ENCODE measurements at places on chromosomes 7 and 10. TPM values are rescaled to one million over a fixed set of nuclear protein-coding genes. Genes with fewer than 3 reads are reported as not detected.
A peak's percentile ranks its signal among the peaks of the same experiment; 100 is the strongest.

The KCNK18 gene
- polyA plus RNA-seq: not detected

DNA sequence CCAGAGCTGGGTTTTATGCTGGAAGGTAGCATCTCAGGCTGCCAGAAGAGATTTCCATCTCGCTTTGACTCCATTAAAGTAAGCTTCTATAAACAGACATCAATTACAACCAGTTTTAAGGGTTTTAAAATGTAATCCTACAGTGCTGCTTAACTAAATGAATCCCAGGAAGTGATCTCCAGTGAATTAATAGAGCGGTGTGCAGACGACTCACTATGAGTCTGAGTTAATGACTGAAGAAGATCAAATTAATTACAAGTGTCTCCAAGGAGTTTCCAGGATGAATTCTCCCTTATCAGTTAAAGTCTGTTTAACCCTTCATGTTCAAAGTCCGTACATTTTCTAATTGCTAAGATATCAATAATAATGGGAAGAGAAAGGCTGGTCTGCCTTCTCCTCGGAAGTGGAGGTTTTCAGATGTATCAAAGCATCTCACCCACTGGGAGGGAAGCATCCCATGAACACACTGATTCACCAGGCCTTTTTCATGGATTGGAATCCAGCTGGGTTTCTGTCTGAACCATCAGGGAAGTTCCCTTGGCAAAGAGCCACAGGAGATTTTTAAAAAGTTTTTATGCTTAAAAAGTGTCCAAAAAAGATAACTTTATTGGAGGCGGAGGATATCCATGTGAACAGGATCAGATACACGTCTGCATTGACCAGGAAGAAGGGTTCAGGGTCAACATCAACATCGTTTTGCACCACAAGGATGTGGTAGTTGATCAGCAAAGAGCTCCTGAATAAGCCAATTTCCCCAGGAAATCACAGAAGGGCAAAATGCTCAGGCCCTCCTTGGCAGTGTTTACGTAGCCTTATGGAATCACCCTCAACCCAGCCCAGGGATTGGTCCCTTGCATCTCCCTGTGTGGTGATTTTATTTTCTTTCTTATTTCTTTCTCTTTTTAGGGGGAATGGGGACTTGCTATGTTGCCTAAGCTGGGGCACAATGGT lies 288.2 kb downstream of the POU6F2 start:
- no peak overlapping the region for H3K4me3 ChIP-seq
- no peaks in the 10 kb centered on the region for H3K4me1 ChIP-seq
- no peak overlapping the region for H3K27ac ChIP-seq
- no peaks in the 10 kb centered on the region for H3K27me3 ChIP-seq
- H3K36me3 ChIP-seq: no peaks in the 10 kb centered on the region

The NPVF gene
- polyA plus RNA-seq: not detected

- DNase-seq: no peak
- H3K27me3 ChIP-seq: no peaks in the 10 kb centered on the region
These were observed 376.4 kb downstream of the NRG3 start for GRCh38 chr10:82251222-82251906.

GRCh38 chr10:49332768-49333167 lies 33.8 kb downstream of the C10orf71 start:
- no peaks in the 10 kb centered on the region for H3K36me3 ChIP-seq
- H3K27me3 ChIP-seq: no peaks in the 10 kb centered on the region
- no peaks in the 10 kb centered on the region for H3K4me1 ChIP-seq
- DNase-seq: no peak

The TMEM176A gene
- polyA plus RNA-seq: 66.9 TPM

The IQUB gene
- polyA plus RNA-seq: 0.15 TPM

GRCh38 chr7:915291-916218 lies 38.9 kb downstream of the ADAP1 start:
- H3K27me3 ChIP-seq: no peaks in the 10 kb centered on the region
- H3K27ac ChIP-seq: no peak overlapping the region
- no peaks in the 10 kb centered on the region for H3K36me3 ChIP-seq
- no peak for DNase-seq
- H3K4me1 ChIP-seq: no peaks in the 10 kb centered on the region
- no peak overlapping the region for H3K4me3 ChIP-seq

The RSBN1L gene
- 9.7 TPM for polyA plus RNA-seq

GRCh38 chr7:25031432-25031831 lies 51.5 kb upstream of the OSBPL3 start:
- no peaks in the 10 kb centered on the region for H3K36me3 ChIP-seq
- H3K27ac ChIP-seq: no peak overlapping the region
- no peaks in the 10 kb centered on the region for H3K27me3 ChIP-seq
- no peaks in the 10 kb centered on the region for H3K4me1 ChIP-seq

GRCh38 chr10:61618388-61618961 lies 44.3 kb upstream of the CABCOCO1 start:
- H3K27me3 ChIP-seq: no peaks in the 10 kb centered on the region
- H3K36me3 ChIP-seq: no peaks in the 10 kb centered on the region
- H3K27ac ChIP-seq: no peak overlapping the region
- H3K4me3 ChIP-seq: no peak overlapping the region
- H3K4me1 ChIP-seq: peaks cover 6% of the 10 kb centered on the region
- DNase-seq: no peak

DNA sequence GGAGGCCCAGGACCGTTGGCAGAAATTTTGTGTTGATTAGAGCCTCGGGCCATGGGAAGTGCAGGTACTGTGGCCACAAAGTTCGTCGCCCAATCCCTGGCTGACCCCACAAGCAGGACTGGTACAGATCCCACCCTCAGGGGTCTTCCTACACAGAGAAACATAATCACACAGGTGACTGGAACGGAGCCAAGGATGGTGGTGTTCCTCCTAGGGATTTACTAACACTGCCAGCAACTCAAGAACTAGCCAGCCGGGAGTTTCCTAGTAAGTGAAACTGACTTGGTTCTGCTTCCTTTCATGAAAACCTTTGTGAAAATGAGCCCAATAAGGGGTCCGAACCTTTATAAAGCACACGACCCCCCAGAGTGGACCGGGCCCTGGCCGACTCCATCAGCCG lies 5.7 kb downstream of the CUX1 start:
- H3K4me1 ChIP-seq: peaks cover 6% of the 10 kb centered on the region
- H3K4me3 ChIP-seq: no peak overlapping the region
- H3K27me3 ChIP-seq: no peaks in the 10 kb centered on the region
- no peak overlapping the region for H3K27ac ChIP-seq
- no peak for DNase-seq

GRCh38 chr7:149880638-149881311 lies 7.0 kb downstream of the ATP6V0E2 start:
- no peaks in the 10 kb centered on the region for H3K36me3 ChIP-seq
- DNase-seq: peak; percentile 13
- no peaks in the 10 kb centered on the region for H3K27me3 ChIP-seq
- peak overlapping the region; percentile 22 for H3K27ac ChIP-seq
- peaks cover 35% of the 10 kb centered on the region for H3K4me1 ChIP-seq
- H3K4me3 ChIP-seq: no peak overlapping the region

The HOXA10 gene
- not detected for polyA plus RNA-seq

DNA sequence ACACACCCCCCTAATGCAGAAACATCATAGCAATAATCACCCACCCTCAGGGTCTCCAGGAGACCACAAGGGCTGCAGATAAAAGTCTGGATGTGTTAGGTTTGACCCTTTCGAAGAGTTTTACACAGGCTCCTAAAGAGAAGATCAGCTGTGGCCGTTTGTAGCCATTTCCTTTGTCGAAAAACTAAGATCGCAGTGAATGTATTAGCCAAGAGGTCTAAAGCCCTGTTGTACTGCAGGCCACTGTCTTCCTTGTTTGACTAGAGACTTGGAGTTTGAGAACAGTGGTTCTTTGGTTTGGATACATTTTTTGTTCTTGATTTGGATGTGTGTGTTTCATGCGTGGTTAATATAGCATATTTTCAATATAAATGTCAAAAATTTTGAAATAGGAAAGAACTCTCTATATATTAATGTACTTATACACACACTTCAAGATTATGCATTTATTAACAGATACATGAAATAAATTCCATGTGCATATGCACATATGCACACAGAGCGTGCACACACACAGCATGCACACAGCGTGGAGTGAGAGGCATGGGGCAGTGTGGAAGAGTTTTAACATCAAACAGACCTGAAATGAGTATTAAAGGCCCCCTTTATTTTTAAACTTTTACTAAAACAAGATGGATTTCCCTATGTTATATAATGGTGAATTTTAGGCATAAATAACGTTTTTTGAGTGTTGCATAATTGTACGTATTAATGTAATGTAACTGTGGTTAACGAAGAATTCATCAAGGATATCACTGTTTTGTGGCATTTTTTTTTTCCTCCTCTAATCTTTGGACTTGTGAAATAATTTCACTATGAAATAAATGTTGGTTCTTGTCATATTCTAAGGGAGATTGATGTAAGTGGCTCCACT lies 2.2 kb downstream of the IKZF1 start:
- DNase-seq: no peak
- no peak overlapping the region for H3K4me3 ChIP-seq
- H3K27me3 ChIP-seq: peaks cover 25% of the 10 kb centered on the region
- H3K36me3 ChIP-seq: no peaks in the 10 kb centered on the region

GRCh38 chr7:30997316-30997715 lies 33.6 kb downstream of the GHRHR start:
- H3K27ac ChIP-seq: no peak overlapping the region
- no peaks in the 10 kb centered on the region for H3K4me1 ChIP-seq
- H3K36me3 ChIP-seq: no peaks in the 10 kb centered on the region

The ZNF467 gene
- 15.3 TPM for polyA plus RNA-seq

DNA sequence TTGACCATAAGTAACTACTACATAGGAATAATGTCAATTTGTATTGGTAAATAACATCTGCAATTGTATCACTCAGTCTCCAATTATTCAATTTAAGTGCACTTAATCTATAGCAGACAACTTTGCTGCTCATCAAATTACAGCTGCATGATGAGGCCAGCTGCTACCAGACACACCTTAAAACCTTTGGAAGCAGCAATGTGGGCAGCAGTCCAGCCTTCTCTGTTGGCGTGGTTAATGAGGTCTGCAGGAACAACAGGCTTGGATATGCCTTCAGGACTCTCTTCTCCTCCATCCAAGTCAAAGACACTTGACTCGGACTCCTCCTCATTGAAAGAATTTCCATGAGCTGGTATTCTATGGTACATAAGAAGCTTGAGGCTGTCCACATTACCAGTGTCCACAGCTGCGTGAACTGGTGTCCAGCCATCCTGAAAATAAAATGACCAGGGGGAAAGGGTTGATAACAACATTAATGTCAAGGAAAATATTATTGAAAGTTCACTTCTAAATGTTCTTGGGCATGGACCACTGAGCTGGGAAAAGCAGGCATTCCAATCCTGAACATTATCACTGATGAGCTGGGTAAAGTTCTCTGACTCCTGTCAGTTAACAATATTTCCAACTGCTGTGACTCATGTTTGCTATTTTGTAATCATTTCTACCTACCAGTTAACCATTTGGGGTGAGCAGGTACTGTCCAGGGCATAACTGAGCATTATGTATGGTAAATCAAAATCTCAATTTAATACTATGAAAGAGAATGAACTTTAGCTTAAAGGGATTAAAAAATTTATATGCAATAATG lies 95.7 kb downstream of the CTTNBP2 start:
- H3K36me3 ChIP-seq: no peaks in the 10 kb centered on the region
- no peak overlapping the region for H3K4me3 ChIP-seq
- H3K27me3 ChIP-seq: no peaks in the 10 kb centered on the region
- no peak for DNase-seq
- no peak overlapping the region for H3K27ac ChIP-seq
- peaks cover 5% of the 10 kb centered on the region for H3K4me1 ChIP-seq

DNA sequence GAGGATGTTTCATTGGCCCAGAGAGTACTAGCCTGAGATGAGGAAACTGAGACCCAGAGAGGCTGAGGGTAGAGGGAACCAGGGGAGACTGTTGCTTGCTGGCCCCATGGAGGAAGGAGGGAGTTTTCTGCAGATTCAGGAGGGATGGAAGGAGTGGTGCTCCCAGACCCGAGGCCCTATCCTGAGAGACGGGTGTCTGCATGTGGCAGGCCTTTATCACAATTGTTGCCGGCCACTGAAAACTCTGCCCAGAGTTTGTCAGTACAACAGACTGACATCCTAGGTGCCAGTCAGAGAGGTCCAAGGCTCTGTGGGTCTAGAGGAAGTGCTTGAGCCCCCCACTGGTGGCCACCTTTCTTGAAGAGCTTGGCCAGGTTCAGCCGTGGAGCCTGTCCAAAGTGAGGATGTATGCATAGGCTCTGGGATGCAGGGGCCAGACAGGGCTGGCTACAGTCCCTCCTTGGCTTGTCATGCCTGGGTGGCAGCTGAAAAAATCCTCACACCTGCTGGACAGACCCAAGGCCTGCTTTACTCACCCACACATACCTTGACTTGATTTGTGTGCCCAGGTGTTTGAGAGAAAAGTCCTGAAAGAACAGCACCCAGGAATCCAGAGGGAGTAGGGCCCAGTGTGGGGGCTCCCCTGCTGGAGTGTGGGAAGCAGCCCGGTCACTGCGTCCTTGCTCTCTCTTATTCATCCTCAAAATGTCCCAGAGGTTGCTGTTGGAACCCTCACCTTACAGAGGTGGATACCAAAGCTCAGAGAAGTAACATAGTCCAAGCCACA lies 65.2 kb downstream of the CLRN3 start:
- H3K27ac ChIP-seq: no peak overlapping the region
- H3K4me3 ChIP-seq: no peak overlapping the region
- H3K36me3 ChIP-seq: no peaks in the 10 kb centered on the region
- DNase-seq: no peak
- H3K4me1 ChIP-seq: no peaks in the 10 kb centered on the region

GRCh38 chr7:99308461-99309074 lies 17.1 kb upstream of the ARPC1A start:
- H3K4me1 ChIP-seq: peaks cover 4% of the 10 kb centered on the region
- no peak overlapping the region for H3K4me3 ChIP-seq
- no peak for DNase-seq
- no peak overlapping the region for H3K27ac ChIP-seq

GRCh38 chr10:66747451-66747850 lies 178.4 kb upstream of the LRRTM3 start:
- H3K27me3 ChIP-seq: no peaks in the 10 kb centered on the region
- H3K4me1 ChIP-seq: no peaks in the 10 kb centered on the region
- DNase-seq: no peak
- no peaks in the 10 kb centered on the region for H3K36me3 ChIP-seq
- no peak overlapping the region for H3K4me3 ChIP-seq
- no peak overlapping the region for H3K27ac ChIP-seq

DNA sequence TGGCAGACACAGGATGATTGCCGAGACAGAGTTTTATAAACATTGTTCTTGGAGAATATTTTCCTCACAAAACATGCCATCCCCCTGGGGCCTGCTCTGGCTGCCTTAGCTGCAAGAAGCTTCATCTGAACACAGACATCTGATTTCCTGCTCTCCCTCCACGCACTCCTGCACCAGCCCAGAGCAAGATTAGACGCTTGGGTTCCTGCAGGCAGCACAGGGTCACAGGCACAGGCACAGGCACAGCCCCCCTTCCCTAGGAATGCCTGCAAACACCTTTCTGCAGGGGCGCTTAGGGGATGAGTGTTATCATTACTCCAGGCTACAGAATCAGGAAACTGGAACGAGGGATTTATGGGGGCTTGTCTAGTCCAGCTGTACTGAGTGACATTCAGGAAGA lies 450.3 kb downstream of the GRID1 start:
- no peaks in the 10 kb centered on the region for H3K36me3 ChIP-seq
- no peak for DNase-seq
- no peak overlapping the region for H3K4me3 ChIP-seq
- no peak overlapping the region for H3K27ac ChIP-seq
- no peaks in the 10 kb centered on the region for H3K4me1 ChIP-seq

DNA sequence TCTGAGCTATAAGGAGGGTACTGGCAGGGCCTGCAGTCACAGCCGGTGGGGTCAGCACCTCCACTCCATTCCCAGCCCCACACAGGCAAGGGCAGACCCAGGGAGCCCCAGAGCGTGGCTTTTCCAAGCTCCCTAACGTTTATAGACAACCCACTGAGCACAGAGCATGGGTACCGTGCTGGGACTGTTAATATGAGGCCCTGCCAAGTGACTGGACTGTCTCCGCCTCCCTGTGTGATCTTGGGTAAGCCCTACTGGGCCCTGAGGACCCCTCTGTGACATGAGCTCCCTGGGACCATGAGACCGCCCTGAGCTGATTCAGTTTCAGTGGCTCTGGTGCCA lies 12.4 kb downstream of the TTYH3 start:
- no peak for DNase-seq
- no peaks in the 10 kb centered on the region for H3K27me3 ChIP-seq
- H3K27ac ChIP-seq: no peak overlapping the region
- H3K4me3 ChIP-seq: no peak overlapping the region

Data from pancreas (tissue), 10 donors.